ENCODE measurements at places on chromosomes 7 and 10.

GRCh38 chr10:110818311-110819256 lies 53.1 kb upstream of the PDCD4 start:
- no peak for DNase-seq

- DNase-seq: no peak
Observed at GRCh38 chr7:127892488-127893314, 138.5 kb downstream of the LRRC4 start.

DNA sequence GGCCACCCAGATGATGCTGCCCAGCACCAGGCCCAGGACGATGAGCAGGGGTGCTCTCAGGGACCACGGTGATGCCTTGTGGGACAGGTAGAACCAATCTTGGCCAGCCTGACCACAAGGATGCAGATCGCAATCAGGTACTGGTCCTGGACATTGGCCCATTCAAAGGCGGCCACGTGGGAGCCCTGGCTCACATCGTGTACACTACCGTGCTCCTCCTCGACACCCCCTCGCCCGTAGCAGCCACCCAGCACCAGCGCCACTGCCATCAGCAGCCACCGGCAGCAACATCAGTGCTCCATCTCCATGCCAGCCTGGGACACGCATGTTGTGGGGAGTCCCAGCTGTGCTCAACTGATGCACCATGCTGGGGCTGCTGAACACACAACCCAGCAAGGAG lies 39.0 kb downstream of the AGAP6 start:
- no peak for DNase-seq

- no peak for DNase-seq
Observed at GRCh38 chr7:1219498-1219897, 13.2 kb upstream of the UNCX start.

DNA sequence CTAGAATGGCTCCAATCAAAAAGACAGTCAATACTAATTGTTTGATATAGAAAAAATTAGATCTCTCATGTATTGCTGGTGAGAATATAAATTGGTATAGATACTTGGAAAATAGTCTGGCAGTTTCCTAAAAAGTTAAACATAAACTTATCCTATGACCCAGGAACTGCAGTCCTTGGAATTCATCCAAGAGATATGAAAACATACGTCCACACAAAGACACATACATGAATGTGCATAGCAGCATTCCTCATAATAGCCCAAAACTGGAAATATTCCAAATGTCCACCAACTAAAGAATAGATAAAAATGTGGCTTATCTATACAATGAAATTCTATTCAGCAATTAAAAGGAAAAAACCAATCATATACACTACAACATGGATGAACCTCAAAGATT lies 128.4 kb downstream of the ZFAND4 start:
- no peak for DNase-seq

DNA sequence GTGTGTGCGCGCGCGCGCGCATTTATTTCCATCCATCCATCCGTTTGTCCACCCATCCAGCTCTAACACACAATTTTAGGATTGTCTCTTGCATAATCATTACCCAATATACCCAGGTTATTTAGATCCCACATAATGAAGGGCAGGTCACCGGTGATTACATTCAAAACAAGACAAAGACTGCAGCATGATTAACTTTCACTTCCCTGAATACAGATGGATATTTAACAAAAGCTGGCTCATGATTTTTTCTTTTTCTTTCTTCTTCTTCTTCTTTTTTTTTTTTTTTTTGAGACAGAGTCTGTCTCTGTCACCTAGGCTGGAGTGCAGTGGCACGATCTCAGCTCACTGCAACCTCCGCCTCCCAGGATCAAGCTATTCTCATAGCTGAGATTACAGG lies 86.2 kb downstream of the SH3PXD2A start:
- no peak for DNase-seq

DNA sequence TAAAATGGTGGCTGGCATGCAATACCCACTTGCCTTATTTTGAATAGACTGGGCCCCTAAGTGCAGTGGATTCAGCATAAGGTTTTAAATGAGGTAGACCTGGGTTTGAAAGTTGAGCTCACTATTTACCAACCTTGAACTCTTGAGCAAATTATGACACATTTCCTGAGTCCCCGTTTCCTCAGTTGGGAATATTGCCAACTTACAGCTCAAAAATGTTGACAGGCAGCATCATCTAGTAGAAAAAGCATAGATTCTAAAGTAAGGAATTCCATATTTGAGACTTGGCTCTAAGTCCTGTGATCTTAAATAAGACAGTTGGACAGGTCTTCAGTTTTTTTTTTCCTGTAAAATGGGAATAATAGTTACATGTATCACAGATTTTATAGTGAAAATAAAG lies 305.5 kb downstream of the ACTR3B start:
- DNase-seq: no peak

- DNase-seq: no peak
Observed at GRCh38 chr7:89988074-89988473, 166.2 kb upstream of the STEAP1 start.

DNA sequence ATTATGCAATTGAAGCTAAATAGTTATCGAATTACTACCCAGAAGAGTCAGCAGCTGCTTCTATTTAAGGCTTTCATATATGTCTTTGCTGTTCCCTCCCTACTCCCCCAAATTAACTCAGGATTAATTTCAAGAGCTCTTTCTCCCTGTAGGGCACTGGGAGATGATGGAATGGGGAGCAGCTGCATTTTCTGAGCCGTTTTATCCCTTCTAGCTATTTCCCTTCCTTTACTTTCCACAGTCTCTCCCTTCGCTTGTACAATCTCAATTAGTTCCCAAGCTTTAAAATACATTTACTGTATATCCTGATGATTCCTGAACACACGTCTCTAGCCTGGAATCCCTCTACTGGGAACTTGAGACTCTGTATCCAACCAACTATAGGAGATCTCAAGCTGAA lies 19.8 kb upstream of the TSPAN12 start:
- no peak for DNase-seq

All from effector memory CD4-positive, alpha-beta T cell (primary cell).